Activated T-cell treated with anti-CD3 and anti-CD28 coated beads, Interleukin-2, amount 50 U/mL, for 4 hours (primary cell): ENCODE measurements at places on chromosomes 6 and 20. TPM values are rescaled to one million over a fixed set of nuclear protein-coding genes. Genes with fewer than 3 reads are reported as not detected.

DNA sequence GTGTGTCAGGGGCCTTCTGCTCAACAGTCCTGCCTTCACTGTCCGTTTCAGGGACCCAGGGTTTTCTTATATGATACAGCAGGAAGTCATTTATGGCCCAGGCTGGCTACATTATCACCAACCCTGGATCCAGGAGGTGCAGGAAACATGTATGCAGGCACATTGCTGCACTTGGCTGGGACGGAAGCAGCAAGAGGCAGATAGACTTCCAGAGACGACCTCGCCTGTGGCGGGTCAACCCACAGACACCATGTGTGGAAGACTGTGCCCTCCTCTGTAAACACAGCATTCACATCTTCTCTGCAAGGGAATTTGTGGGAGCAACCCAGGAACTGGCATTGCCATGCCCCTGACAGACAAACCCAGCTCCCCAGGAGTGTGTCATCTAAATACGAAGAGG, 43.7 kb downstream of the TBC1D7 start:
- DNase-seq = no peak

NRSN1 gene
- total RNA-seq = not detected

SLC17A3 gene
- total RNA-seq = not detected

DNA sequence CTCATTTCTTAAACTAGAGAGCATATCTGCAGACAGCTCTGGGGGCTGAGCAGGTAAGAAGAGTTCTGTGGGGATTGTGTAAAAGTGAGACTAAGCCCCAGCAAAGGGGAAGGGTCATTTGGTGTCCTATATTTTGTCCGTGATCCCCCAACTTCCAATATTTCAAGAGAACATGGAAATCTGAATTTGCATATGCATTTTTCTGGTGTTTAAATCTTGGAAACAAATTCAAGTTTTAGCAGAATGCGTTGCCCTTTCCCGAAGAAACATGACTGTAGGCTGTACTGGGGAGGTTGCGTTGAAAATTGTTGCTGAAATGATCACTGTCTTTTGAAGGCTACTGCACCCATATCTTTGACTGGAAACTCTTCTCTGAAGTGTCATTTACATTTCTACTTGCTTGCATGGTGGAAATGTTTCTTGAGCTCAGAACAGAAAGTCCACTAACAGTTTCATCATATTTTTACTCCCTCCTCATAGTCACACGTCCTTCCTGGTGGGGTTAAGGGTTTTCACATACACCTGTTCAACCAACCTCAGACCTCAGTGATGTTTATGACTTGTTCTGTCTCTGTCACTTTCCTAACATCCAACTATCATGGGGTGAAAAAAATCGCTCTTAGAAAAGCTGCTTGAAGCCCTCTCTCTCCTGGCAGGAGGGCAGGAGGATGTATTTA, 140.3 kb downstream of the BCAS1 start:
- DNase-seq = no peak

DNA sequence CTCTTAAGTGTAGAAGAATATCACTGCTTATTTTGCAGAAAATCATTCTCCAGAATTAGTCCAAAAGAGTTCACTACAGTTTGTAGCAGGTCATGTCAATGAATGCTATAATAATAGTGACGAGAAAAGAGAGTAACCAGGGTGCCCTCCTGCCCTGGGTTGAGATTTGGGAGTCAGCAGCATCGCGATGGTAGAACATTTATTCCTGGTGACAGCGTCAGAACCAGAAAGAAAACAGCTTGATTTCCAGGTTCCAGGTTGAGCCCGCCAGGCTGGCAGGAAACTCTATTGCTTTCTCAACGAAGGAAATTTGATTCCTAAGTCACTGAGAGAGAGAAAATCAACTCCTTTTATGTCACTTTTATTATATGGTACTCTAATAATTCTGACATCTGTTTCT, 550.3 kb downstream of the QKI start:
- DNase-seq = no peak

GRCh38 chr6:168498161-168498843, 57.3 kb downstream of the SMOC2 start:
- no peak for DNase-seq

TAGAP gene
- total RNA-seq = 120 TPM

- no peak for DNase-seq
These were observed 73.8 kb upstream of the CD93 start for GRCh38 chr20:23159947-23160318.

FOXQ1 gene
- not detected for total RNA-seq

TTK gene
- total RNA-seq = 9.8 TPM
